ENCODE measurements at places on chromosomes 1 and 21.
A peak's percentile ranks its signal among the peaks of the same experiment; 100 is the strongest.

- no peak for DNase-seq
Observed at GRCh38 chr1:111417755-111418154, 9.8 kb downstream of the OVGP1 start.

DNA sequence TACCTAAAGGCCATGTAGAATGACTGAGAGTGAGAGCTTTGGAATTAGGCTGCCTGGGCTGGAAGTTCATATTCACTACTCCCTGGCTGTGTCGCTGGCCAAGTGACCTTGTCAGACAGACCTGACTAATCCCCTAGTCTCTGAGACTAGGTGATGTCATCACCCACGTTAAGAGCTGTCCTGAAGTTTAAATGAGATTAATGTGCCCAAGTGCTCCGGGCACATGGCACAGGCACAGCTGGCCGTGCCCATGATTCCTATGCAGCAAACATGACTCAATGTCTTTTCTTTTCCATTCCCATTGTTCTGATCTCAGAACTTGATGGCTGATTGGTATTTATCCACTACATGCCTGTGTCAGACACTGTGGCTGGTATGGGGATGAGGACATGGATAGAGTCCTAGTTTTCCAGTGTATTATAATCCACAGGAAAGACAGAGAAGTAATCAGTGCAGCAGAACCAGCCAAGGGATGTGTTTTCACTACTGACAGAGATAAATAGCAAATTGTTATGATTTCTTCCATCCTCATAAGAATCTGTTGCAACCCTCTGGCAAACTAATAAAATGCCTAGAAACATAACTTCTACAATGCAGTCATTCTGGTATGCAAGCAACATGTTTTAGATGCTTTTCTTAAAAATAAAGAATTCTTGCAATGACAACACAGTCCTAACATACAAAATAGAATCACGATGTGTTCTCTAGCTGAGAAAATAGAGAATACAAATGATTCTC, 180.9 kb downstream of the PCP4 start:
- no peak for DNase-seq

- peak; percentile 59 for DNase-seq
Observed at GRCh38 chr1:88892357-88892877, 1.1 kb upstream of the GTF2B start.

- DNase-seq, result peak; percentile 4
Observed at GRCh38 chr1:18160290-18160942, 52.8 kb downstream of the IGSF21 start.

- no peak for DNase-seq
Observed at GRCh38 chr1:34970829-34971228, 14.3 kb downstream of the TMEM35B start.

Measured in CD4-positive, alpha-beta T cell treated with Interleukin-21 for 1 hour (primary cell).